ENCODE measurements at places on chromosomes 4 and X.

DNA sequence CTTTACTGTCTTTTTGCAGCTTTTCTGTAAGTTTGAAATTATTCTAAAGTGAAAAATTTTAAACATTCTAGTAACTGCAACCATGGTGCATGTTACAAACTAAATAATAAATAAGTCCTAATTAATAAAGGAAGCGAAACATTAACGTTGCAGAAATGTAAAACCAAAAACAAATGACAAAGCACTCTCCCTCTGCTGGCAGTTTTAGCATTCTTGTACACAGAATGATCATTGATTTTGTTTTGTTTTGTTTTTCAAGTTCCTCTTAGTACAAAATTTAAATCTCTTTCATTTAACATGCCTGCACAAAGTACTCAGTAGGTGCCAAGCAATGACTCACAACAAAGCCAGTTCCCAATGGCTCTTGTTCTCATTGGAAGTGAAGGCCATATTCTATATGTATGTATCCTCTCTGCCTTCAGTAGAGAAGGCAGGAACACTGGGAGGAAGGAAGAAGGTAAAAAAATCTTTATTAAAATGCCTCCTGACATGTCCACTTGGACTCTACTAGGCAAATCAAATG is 13.7 kb upstream of the TMSB4X start:
- DNase-seq: no peak

GRCh38 chr4:7196288-7196651 is 3.9 kb downstream of the SORCS2 start:
- DNase-seq: no peak

- DNase-seq: no peak
These were observed 51.9 kb downstream of the FAM114A1 start for GRCh38 chr4:38919494-38919893.

GRCh38 chr4:171880136-171880535 is 66.9 kb downstream of the GALNTL6 start:
- no peak for DNase-seq

DNA sequence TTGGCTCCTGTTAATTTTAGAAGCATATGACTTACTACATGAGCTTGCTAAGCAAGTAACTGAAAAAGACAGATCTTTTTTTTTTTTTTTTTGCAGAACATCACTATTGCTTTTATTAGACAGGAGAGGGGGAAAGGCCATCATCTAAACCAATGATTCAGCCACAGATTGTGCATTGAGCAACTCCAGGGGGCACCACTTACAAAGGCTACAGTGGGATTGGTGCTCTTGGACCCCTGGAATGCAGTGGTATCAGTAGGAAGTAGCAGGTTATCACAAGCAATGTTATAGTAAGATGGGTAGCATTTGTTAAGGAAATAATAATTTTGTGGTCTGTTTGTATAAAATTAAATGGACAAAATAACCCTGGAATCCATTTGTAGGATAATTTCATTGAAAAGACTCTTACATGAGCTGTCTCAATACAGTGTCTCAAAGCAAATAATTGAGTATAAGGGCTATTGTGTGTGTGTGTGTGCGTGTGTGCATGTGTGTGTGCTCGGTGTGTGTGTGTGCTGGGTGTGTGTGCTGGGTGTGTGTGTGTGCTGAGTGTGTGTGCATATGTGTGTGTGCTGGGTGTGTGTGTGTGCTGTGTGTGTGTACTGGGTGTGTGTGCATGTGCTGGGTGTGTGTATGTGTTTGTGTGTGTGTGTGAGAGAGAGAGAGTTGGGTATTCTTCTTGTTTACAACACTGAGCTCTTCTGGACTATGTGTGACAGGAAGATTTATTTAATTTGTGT is 296.3 kb downstream of the PCDH7 start:
- no peak for DNase-seq

GRCh38 chr4:85774000-85774399 is 299.1 kb downstream of the ARHGAP24 start:
- DNase-seq: no peak

DNA sequence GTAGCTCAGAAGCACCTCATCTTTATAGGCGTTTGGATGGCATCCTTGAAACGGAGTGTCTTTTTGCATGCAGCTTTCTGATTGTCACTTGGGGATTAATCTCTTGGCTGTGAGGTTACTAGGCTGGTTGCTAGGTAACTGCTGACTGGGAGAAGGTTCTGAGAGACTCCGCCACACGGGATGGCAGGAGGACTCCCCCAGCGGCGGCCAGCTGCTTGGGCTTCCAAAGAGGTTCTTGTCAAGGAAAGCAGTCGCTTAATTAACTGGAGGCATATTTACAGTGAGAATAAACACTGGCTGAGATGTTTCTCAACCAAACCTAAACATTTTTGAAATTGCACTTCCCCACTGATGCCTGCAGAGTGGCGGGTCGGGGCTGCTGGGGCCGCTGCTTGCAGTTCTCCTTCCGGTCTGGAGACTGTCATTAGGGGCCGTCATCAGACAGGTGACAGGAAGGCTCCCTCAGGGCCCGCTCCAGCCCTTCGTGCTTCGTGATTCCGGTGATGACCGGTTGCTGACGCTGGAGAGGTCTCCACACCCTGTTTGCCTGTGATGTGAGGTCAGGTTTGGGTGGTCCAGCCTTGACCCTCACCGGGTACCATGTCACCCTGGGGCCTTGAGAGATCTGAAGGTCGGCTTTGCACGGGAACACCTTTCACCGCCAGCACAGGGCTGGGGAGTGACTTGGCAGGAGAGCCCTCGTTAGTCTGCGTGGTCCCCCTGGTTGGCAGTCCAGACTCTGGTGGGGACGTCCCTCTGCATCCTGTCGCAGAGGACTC is 9.1 kb downstream of the NSG1 start:
- DNase-seq: no peak

DNA sequence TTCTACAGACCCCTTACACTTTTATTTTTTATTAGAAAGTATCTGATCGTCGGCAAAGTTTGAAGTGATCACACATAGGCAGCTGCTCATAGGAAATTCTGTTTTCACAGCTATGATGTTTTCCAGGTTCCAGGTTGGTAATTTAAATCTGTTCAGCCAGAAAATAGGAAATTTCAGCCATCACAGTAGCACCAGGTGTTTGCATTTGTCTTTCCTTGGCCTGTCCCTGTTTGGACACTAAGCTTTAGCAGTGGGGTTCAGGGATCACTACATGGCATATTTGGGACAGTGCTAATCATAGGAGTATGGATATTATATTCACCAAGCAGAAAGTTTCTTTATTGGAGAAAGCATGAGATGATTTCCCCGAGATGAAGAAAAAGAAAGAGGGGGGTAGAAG is 92.9 kb downstream of the ANK2 start:
- DNase-seq: no peak

DNA sequence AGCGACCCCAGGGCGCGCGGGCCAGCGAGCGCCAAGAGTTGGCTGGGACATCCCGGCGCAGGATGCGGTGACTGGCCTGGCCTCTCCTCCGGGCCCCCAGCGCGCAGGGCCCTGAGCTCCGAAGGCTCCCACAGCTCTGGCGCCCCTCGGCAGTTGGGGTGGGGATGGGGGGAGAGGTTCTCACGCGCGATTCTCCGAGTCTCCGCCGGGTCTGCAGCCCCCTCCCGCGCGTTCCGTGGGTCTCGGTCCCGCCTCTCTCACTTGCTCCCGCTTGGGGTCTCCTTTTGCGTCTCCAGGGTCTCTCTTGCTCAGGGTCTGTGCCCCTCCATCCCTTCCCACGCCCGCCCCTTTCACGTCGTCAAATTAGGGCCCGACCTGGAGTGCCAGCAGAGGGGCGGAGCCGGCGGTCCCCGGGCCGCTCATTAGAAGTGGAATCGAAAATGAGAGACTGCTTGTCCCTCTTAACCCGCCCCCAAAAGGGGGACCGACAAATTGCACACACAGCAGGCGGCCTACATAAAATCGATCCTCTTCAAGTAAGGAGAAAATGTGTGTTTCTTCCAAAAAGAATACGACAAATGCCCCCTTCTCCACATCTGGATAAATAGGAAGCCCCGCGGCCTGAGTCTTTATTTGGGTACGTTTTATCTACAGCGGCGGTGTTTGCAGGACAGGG is 877 bp upstream of the NKX1-1 start:
- DNase-seq: no peak

DNA sequence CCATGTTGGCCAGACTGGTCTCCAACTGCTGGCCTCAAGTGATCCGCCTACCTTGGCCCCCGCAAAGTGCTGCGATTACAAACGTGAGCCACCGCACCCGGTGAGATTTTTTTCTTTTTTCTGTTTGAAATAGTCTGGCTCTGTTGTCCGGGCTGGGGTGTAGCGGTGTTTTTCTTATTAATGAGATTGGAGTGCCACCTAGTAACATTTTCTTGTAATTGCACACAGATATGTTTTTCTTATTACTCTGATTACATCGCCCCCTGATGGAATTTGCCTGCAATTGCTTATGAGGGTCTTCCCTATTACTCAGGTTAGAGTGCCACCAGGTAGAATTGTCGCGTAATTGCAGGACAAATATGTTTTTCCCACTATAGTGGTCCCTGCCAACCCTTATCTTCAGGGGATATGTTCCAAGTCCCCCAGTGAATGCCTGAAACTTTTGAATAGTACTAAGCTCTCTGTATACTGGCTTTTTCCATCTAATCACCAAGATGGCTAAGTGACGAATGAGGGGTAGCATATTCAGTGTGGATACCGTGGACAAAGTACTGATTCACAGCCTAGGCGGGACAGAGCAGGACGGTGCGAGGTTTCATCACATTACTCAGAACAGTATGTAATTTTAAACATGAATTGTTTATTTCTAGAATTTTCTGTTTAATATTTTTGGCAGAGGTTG is 8.6 kb upstream of the PDHA1 start:
- DNase-seq: no peak

DNA sequence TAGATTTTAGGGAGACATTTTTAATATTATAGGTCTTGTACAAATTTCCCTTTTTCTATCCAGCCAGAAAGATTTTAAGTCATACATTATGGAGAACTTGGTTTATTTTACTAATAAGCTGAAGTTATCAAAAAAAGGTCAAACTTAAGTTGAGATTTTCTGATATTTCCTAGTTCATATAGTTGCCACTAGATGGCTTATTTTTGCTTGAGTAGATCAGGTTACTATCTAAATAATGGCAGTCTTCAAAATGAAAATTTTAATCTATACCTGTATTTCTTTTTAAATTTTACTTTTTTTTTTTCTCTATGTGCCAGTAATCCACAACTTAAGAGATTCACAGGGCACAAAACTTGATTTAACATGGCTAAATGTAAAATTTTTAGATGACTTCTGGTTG is 52.3 kb downstream of the USP9X start:
- no peak for DNase-seq

DNA sequence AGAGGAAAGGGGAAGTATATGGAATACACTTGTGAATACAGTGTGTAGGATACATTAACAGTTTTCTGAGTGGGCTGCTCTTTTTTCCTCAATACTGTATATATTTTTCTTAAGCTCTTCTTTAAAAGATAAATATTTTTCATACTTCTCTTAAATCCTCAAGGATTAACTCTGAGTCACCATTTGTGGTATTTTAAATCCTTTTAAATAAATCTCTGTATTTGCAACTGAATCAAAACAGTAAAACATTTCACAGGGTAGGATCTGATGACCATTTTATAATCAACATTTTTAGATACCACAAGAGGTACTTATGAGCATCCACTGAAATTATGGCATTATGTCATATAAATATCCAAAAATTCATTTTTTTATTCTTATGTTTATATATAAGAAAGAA is 87.6 kb downstream of the GAB1 start:
- no peak for DNase-seq

DNA sequence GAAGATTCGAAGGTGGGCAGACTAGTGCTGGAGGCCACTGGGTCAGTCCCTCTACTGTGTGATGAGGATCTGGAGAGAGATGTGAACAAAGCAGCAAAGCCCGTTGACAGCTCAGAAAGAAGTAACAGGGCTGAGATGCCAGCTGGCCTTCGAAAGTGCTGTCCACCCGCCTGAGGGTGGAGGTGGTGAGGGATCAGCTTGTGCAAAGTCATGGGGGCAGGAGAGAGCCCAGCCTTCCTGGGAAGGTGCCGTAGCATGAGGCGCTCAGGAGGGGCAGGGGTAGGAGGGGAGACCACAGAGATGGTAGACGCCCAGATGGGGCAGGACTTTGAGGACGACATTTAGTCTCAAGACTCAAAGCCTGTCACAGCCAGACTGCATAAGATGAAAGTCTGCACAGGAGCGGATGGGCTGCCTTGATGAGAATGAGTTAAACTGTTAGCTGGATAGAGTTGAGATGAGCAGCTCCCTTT is 19.7 kb downstream of the TBC1D14 start:
- no peak for DNase-seq

DNA sequence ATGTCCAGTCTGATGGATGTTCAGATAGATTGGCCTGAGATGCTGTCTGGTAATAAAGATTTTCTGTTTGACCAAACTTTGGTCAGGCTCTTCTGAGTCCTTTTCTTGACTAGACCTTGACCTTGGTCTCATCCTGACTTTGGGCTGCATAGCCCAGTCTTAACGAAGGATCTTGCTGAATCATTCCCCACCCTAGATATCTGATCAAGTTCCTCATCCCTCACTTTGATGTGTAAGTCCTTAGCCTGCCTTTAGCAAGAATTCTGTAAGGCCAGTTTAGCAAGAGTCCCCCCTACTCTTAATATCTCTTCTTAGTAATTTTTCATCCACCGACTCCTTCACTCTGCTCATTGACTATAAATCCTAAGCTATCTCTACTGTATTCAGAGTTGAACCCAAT is 244.4 kb upstream of the JADE1 start:
- DNase-seq: no peak

- no peak for DNase-seq
These were observed 27.7 kb upstream of the PROM1 start for GRCh38 chr4:16111533-16111932.

- no peak for DNase-seq
These were observed 33.6 kb upstream of the TADA2B start for GRCh38 chr4:7009564-7009963.

DNA sequence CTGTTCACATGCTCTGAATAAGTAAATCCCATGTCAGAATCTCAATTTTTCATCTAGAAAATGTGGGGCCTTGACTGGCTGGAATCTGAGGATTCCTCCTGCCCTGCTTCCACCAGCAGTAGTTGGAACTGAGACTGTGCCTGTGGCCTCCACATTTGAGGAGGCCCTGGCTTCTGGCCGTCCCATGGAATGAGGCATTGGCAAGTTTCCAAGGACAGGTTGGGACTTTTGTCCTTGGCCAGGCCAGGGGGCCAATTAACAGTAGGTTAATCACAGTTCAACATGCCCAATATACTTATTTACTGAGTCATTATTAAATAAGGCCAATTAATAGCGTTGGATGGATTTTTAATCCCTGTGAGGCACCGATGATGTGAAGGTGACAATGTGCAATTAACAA is 50.2 kb upstream of the GABRE start:
- DNase-seq: no peak

DNA sequence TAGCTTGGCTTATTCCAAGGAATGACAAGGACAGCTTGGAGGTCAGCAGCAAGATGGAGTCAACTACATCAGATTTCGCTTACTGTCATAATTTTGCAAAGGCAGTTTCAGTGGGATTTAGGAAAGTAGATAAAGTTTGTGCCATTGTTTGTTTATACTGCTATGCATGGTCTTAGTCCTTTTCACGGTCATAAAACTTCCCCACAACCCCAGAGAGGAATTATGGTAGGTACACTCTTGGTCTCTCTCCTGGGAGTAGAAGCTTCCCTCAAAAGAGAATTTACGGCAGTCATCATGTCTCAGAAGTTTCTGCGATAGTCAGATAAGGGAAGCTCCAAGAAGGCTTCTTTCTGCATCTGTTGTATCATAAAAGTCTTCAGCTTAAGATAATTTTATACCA is 27.9 kb upstream of the HERC6 start:
- DNase-seq: no peak

GRCh38 chr4:30380404-30380998 is 339.7 kb upstream of the PCDH7 start:
- no peak for DNase-seq

GRCh38 chrX:38379088-38379487 is 26.7 kb downstream of the OTC start:
- no peak for DNase-seq

All from GM18507 (cell line).